ENCODE measurements at places on chromosomes 5 and 9.

DNA sequence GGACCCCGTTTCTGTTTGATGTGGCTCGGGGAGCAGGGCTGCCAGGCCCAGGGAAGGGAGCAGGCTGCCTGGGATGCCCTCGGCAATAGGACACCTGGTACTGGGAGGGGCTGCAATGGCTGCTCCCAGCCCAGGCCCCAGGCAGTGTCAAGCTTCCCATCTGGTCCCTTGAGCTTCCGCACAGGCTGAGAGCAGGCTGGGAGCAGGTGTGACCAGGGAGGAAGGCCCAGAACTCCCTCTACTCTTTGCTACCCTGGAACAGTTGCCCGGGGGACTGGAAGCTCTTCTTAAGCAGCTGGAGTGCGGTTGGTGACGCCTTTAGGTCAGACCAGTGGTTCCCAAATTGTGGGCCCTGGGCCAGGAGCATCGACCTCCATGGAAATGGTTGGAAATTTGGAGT lies 186.9 kb downstream of the GADD45G start:
- DNase-seq = no peak

DNA sequence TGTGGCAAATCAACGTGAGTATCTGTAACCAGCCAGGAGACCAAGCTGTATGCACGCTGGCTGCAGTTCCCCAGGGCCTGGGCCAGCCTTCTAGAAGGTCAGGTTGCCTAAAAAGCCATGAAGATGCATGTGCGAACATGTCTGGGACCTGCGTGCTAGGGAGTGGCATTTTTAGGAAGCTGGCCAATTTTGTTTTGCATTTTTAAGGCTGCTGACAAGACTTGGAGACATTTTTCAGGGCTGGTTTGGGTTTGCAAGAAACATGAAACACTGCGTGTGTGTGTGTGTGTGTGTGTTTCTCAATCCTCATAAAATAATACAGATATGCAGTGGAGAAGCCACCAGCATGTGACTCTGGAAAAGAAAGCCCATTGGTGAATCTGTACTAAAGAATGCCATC lies 5.1 kb downstream of the TGFBI start:
- no peak for DNase-seq

DNA sequence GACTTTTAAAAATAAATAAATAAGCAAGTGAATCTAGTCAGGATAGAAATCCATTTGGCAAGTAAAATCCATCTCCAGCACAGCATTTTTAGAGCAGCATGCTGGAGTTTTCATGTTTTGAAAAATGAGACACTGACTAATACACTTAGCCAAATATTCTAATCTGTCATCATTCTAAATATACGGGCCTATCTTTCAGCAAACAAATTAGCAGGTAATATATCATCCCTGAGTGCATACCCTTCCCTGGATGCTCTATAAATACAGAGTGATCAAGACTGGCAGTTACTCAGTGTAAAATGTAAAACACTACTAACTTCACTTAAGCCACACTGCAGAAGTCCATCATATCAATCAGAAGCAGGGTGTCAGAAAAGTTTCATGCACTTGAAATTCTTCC lies 58.4 kb downstream of the MLLT3 start:
- DNase-seq = no peak

DNA sequence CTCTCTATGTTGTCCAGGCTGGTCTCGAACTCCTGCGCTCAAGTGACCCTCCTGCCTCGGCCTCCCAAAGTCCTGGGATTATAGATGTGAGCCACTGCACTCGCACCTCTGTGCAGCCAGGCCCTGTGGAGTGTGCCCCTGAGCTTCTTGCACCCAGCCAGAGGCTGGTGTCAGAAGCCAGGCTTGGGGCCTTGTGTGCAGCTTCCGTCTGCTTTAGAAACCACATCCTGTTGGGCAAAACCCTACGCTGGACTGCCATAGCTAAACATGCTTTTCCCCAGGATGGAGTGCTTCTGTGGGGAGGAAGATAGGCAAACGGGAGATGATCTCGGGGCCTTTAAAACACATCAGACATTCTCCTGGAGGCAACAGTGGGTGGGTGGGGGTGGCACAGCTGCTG lies 40.1 kb downstream of the PRRT1B start:
- DNase-seq = no peak

- DNase-seq = no peak
Observed at GRCh38 chr9:128416432-128417019, 4.1 kb upstream of the CERCAM start.

- DNase-seq = peak; percentile 50
Observed at GRCh38 chr9:14769230-14769571, 46.7 kb upstream of the CER1 start.

GRCh38 chr9:35338086-35338485 lies 151.8 kb upstream of the RUSC2 start:
- DNase-seq = no peak

- peak; percentile 21 for DNase-seq
Observed at GRCh38 chr9:3240656-3241268, 285.0 kb downstream of the RFX3 start.

- no peak for DNase-seq
Observed at GRCh38 chr5:117551236-117551635, 976.6 kb upstream of the SEMA6A start.

- no peak for DNase-seq
Observed at GRCh38 chr9:113858282-113858681, 17.8 kb upstream of the ZNF618 start.

DNA sequence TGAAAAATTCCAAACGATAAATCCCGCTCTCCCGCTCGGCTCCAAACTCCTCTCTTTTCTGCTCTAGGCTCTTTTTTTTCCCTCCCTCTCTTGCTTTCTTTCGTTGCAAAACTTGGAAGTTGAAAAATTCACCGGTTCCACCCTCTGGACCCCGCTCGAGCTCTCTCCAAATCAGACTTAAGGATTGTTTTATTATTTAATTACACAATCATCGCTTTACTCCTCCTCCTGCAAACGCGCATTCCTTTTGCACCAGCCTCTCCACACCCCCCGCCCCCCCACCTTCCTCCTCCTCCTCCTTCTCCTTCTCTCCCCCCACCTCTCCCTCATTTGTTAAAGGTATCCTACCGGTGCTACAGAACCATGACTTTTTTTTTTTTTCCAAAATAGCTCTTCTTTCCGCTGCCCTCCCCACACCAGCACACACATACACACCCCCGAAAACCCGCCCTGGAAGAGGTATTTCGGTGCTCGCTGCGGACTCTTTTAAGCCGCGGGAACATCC lies 535 bp upstream of the NFIB start:
- DNase-seq = peak; percentile 58

- DNase-seq = no peak
Observed at GRCh38 chr5:8399471-8399870, 530.5 kb downstream of the MTRR start.

- no peak for DNase-seq
Observed at GRCh38 chr5:53087621-53088121, 21.9 kb downstream of the MOCS2 start.

DNA sequence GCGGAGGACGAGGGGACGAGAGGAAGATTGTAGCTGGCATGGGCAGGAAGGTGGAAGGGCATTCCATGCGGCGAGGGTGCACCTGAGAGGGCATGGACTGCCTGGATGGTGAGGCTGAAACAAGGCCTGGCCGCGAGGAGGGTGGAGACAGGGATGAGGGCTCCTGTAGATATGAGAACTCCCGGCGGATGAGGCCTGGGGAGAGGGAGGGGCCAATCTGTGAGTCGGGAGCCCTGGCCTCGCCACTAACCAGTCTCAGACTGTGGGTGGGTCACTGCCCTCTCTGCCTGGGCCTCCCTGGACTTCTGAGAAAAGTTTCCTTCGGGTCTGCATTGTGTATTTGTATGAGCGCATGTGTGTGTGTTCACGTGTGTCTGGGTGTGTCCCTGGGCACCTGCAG lies 55.4 kb downstream of the LMX1B start:
- no peak for DNase-seq

GRCh38 chr5:137001026-137001569 lies 498.0 kb downstream of the SPOCK1 start:
- peak; percentile 3 for DNase-seq

GRCh38 chr5:170151097-170151831 lies 45.6 kb downstream of the FOXI1 start:
- no peak for DNase-seq

GRCh38 chr5:21791304-21791703 lies 1061.8 kb downstream of the CDH12 start:
- no peak for DNase-seq

- no peak for DNase-seq
Observed at GRCh38 chr9:109868207-109868606, 88.2 kb downstream of the PALM2AKAP2 start.

- no peak for DNase-seq
Observed at GRCh38 chr5:171808951-171809350, 23.3 kb downstream of the SMIM23 start.

DNA sequence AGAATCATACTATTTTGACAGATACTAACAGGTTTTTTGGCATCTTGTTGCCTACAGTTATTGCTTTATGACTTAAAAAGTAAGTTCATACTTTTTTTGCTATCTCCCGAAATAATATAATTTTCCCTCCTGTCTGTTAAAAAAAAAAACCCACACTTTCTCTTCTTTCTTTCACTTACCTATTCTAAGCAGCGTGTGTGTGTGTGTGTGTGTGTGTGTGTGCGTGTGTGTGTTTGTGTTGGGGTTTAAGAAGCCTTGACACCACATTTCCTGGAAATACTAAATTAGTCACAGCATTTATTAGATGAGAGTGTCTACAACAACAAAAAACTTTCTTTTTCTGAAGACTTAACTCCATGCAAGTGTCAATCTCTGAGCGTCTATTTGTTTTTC lies 12.4 kb downstream of the TNFAIP8 start:
- no peak for DNase-seq

- peak; percentile 51 for DNase-seq
Observed at GRCh38 chr5:64811050-64811640, 42.4 kb downstream of the CWC27 start.

GRCh38 chr9:80649001-80649420 lies 1040.3 kb downstream of the TLE1 start:
- DNase-seq = no peak

DNA sequence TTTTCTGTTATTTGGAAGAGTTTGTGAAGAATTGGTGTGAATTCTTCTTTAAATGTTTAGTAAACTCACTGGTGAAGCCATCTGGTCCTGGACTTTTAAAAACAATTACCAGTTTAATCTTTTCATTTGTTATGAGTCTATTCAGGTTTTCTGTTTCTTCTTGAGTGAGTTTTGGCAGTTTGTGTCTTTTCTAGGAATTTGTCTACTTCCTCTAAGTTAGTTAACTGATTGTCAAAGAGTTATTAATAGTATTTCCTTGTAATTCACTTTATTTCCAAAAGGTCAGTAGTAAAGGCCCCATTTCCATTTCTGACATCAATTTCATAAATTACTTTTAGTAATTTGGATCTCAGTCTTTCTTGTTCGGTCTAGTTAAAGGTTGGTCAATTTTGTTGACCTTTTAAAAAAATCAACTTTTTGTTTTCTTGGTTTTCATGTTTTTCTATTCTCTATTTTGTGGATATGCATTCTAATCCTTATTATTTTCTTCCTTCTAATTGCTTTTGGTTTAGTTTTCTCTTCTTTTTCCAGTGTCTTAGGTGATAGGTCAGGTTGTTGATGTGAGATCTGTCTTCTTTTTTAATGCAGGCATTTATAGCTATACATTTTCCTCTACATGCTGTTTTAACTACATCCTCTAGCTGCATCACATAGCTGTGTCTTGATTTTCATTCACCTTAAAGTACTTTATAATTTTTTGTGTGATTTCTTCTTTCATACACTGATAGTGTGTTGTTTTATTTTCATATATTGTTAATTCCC lies 7.3 kb upstream of the SMIM3 start:
- DNase-seq = no peak

DNA sequence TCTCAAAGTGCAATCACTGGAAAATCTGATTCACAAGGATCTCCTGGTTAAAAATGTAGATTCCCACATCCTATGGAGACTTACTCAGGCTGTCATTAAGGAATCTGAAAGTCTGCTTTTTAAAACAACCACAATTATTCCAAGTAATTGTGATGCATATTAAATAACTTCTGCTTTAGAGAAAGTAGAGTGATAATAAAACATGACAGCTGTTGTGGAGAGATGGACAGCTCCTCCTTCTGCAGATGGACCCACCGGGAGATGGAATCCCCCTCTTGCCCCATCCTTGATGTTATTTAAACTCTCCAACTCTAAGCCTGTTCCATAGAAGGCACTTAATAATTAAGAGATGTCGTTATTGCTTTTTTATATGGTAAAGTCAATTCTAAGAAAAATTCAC lies 802.2 kb downstream of the CDH12 start:
- no peak for DNase-seq

DNA sequence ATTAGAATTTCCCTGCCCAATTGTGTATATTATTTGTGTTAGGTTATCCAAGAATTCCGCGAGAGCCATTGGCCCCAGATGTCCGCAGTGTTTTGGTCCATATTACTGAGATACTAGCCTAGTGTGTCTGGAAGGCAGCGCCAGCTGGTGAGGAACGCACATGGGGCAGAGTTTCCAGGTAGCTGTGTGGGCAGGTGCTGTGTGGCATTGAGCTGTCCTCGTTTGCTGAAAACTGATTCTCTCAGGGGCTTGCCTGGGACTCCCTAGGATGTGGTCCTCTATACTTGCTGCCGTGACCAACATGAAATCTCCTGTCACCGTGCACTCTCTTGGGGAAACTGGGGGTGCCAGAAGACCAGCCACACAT lies 288.7 kb downstream of the FANCC start:
- no peak for DNase-seq
